ENCODE measurements at places on chromosomes 16 and 17.

- DNase-seq, result no peak
Measured at GRCh38 chr17:1829216-1829591, 498 bp downstream of the SMYD4 start.

DNA sequence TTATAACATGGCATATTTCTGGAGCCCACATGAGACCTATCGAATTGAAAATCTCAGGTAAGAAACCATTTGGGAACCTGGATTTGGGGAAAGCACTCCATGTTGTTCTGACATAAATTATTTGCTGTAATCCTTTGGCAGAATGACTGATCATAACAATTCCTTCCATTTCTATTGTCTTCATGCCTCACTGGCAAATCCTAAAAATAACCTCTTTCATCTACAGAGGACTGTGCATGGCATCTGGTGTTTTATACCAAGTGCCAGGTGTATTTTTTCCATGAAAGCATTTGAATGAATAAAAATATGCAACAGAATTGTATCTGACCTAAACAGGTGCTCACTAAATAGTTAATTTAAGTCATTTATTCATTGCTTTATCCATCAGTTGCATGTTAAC, 33.7 kb upstream of the COQ7 start:
- DNase-seq, result no peak

- no peak for DNase-seq
Measured at GRCh38 chr16:50446861-50447260, 78.1 kb upstream of the BRD7 start.

- DNase-seq, result no peak
Measured at GRCh38 chr16:78142788-78143187, 43.3 kb downstream of the WWOX start.

DNA sequence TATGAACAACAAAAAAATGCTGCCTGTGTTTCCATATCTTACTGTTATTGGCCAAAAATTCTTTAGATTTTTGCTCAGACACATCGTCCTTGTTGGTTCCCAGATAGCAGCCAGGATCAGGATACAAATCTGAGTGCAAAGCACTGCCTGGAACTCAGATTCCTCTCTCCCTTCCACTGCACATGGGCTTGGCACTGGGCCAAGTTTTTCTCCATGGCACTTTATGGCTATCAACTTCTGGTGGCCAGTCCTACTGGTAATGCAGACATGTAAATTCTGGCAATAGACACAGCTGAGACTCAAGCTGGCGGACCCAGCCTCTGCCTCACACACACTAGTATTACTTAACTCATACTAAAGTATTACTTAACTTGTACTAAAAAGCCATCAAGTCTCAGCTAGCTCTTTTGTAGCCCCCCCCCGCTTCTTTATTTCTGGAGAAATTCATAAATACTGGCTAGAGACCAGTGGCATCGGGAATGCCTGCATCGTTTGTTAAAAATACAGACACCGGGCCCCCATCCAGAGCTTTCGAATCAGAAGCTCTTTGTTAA, 181.2 kb upstream of the COX10 start:
- no peak for DNase-seq

GRCh38 chr16:2828876-2829430, 1.1 kb upstream of the ZG16B start:
- no peak for DNase-seq

GRCh38 chr17:28521311-28522085, 15.3 kb downstream of the FOXN1 start:
- no peak for DNase-seq

GRCh38 chr16:56985288-56985961, 3.9 kb upstream of the NLRC5 start:
- peak; percentile 73 for DNase-seq

- DNase-seq, result peak; percentile 30
Measured at GRCh38 chr17:49880291-49881053, 32.6 kb upstream of the TAC4 start.

GRCh38 chr16:75787440-75787839, 61.1 kb upstream of the CPHXL start:
- no peak for DNase-seq

GRCh38 chr17:50719924-50720794, 756 bp downstream of the LUC7L3 start:
- DNase-seq, result no peak

DNA sequence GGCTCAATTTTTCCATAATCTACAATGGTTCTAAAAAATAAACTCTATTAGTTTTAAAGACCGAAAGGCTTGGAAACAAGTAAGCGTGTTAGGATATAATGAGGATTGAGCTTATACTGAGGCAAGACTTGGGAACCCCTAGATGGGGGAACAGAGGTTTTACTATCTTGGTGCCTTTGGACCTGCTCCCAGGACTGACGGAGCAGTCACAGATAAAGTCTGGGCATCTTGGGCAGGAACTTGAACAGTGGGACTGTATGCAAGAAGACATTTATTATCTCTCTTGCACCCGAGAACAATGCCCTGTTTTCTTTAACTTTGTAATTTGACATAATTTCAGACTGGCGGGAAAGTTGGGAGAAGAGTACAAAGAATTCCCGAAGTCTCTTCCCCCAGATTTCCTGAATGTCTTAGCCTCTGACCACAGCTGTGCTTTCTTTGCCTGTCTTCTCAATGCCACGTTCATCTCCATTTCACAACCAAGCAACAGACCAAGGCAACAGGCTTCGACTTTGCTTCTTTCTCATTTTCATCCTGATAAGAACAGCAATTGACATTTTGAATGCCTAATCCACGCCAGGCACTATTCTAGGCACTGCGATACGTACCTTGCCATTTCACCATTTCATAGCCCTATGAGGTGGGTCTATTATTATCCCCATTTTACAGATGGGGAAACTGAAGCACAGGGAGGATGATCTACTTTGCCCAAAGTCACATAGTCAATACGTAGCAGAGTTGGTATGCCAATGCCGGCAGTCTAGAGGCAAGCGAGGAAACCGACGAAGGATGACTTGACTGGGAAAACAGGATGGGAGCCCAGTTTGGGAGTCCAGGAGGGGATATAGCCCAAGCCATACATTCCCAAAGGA, 3.0 kb upstream of the IL4R start:
- no peak for DNase-seq

DNA sequence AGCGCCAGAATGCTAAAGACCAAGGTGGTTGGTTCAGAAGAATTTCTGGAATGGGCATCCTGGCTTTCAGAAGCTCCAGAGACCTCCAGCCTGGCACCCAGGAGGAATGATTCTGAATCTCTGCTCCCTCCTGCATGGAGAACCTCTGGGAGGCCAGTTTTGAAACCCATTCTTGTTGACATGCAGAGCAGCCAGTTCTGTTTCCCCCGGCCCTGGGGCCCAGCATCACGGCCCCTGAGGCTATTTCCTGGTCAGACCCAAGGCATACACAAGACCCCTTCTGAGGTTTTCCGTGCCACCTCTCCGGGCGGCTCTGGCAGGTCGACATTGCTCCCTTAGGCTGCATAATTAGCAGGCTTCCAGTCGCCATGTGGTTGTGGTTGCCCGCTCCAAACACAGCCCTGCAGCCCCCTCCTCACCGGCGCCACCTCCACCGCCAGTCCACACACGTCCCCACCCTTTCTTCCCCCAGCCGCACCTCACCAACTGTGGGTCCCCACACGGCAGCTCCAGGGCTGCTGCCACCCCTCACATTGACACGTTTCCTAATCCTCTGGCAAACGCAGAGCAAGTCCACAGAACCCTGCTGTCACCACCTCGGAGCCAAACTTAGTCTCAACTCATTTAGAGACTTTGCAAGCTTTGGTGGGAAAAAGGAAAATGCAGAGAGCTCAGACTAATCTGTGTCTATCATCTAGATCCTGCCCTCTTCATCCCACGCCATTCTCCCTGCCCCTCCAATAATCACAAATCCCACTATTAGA, 367.1 kb downstream of the SOX9 start:
- DNase-seq, result no peak

GRCh38 chr16:68283801-68284598, 19.7 kb downstream of the SLC7A6 start:
- no peak for DNase-seq

DNA sequence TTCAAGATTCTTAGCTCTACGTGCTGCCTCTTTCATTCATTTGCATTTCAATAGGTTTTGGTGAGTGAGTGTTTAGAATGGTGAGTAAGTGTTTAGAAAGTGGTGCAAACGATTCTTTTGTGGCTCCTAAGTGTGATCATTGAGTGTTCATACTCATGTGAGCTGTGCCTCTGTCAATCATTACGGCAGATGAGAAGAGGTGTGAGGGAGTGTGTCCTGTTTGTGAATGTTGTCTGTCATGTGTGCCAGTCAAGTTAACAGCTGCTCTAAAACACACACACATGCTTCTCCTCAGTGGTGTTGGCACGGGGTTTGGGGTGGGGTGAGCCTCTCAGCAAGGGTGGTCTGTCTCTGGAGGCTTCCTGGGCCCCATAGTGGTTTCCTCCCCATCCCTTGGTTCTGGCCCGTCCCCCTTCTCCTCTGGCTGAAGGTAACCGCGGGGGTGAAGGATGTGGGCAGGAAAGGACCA, 11.4 kb downstream of the MYL4 start:
- peak; percentile 28 for DNase-seq

- DNase-seq, result peak; percentile 53
Measured at GRCh38 chr16:54647216-54647615, 283.4 kb upstream of the IRX5 start.

- DNase-seq, result no peak
Measured at GRCh38 chr16:69932228-69932627, 18.9 kb upstream of the CLEC18A start.

- no peak for DNase-seq
Measured at GRCh38 chr16:85252014-85252413, 139.7 kb upstream of the CIBAR2 start.

- no peak for DNase-seq
Measured at GRCh38 chr16:12377497-12377896, 401.0 kb downstream of the SNX29 start.

DNA sequence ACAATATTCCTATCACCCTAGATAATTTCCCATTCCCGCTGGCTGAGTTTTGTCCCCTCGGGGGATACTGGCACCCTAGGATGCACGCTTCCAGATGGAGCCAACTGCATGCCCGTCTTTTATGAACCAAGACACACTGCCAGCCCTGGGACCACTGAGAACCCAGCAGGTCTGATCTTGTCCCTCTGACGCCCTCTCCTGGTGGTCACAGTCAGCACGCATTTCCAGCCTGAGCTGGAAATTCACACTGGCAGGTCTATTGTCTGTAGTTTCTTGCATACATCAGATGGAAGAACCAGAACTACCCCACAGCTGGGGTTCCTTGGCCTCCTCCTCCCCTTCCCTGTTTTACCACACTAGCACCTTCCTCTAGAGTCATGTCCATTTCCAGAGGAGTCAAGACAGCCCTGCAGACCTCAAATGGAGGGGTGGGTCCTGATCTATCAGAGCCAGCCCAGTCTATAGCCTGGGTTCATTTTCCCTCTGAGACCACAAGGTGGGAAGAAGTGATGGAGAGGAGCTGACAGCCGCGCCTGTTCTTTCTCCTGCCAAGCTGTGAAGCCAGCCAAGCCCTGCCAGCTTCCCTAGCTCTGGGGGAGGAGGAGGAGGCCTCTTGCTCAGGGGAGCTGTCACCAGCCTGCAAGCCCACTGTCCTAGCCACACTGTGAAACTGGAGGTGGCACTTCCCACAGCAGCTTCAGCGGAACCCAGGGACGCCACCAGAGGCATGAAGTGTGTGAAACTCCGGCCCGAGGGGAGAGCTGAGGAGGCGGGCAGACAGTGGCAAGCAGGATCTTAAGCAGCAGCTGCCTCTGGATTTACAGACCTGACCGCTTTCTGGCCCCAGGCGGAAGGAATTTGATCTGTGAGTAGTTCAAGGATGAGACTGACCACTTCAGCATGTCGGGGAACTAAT, 29.3 kb downstream of the MXRA7 start:
- peak; percentile 45 for DNase-seq

DNA sequence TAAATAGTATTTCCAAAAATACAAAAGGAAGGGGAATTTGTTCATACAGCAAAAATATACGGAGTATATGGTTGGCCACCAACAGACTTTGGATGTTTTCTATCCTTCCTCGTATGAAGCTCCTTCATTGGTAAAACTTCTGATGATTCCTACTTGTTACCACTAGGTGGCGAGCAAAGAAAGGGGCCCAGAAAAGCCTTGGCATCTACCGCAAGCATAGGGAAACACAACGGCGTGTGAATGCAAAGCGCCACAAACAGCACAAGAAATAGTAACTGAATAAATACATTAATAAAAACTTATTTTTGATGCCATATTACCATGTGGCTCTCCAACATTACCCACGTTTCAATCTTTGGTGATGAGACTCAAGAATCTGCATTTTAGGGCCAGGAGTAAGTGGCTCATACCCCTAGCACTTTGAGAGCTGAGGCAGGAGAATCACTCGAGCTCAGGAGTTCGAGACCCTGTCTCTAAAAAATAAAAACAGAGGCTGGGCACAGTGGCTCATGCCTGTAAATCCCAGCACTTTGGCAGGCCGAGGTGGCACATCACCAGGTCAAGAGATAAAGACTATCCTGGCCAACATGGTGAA, 34.5 kb downstream of the YWHAE start:
- peak; percentile 59 for DNase-seq

GRCh38 chr17:21161498-21162393, 35.0 kb downstream of the DHRS7B start:
- no peak for DNase-seq

DNA sequence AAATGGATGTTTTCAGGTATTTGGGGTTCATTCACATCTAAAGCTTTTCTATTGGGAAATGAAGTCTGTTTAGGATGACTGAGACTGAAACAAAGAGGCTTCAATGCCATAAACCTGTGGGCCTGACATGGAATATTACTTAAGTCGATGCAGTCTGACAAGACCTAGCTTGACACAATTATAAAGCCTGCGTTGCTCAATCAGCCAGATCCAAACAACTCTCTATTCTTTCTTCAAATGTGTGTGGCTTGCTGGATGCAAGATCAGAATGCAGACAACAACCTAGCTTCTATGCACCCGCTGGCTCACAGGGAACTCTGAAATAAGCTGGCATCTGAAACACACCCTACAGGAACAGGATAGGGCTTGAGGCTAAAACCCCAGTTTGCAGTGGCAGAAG, 40.0 kb downstream of the RFFL start:
- DNase-seq, result peak; percentile 66

DNA sequence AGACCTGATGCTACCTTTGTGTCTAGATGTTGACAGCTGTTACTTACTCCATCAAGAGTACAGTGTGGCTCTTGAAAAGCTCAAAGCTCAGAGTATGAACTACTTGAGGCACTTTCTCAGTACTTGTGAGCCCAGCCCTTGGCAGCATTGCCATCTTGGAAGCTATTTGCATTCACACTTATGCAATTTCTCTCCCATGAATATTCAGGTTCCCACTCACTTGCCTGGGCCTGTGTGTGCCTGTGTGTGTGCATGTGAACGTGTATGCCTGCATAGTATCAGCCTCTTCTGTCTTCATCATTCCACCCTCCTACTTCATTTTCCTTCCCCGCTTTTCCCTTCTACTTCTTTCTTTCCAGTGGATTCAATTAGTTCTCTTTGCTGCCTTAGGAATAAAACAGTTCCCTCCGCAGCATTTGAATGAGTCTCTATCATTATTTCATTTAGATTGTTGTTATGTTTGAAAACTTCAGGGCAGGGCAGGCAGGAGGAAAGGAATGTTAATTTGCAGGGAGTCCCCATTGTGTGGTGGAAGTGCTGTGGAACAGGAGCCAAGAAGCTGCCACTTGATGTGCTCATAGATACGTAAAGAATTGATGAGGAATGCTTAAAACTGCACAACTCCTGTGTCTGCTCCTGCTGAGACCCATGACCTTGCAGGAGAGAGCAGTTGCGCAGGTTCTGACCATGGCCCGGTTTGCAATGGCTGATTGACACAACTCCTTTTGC, 58.9 kb downstream of the HS3ST4 start:
- no peak for DNase-seq

GRCh38 chr17:69478916-69479315, 64.4 kb downstream of the MAP2K6 start:
- DNase-seq, result no peak
